ENCODE measurements at places on chromosomes 11 and 22. TPM values are rescaled to one million over a fixed set of nuclear protein-coding genes. Genes with fewer than 3 reads are reported as not detected.

DNA sequence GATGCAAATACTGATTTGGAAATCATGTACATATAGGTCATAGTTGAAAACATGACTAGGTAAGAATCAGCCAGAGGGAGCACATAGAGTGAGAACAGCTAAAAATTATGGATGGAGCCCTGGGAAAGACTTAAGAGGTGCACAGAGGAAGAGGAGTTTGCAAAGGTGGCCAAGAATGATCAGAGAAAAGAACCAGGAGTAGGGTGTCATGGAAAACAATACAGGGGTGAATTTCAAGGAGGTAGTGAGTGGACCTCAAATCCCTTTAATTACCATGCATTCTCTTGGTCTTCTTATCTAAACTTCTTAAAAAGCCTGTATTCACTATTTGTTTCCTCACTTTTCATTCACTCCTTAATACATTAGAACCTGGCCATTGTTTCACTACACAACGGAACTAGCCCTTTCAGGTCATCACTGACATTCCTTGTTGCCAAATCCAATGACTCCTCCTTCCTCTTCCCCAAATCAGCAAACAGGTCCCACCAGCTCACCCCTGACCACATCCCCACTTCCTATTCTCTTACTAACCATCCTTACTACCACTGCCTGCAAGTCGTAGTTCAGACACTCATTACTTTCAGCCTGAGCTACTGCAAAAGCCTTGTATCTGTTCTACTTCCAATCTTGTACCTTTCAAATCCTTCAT, 22.6 kb downstream of the BUD13 start:
- H3K27me3 ChIP-seq: no peaks in the 10 kb centered on the region
- no peak overlapping the region for H3K4me3 ChIP-seq

DNA sequence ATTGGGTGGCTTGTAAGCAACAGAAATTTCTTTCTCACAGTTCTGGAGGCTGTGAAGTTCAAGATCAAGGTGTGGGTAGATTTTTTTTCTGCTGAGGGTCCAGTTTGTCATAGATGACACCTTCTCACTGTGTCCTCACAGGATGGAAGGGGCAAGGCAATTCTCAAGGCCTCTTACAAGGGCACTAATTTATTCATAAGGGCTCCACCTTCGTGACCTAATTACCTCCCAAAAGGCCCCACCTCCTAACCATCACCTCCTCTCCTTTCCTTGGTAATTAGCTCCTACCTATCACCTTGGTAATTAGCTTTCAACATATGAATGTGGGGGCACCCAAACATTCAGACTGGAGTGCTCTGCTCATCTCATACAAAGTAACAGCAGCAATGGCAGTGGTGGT, 92.3 kb upstream of the CD44 start:
- DNase-seq: no peak
- H3K36me3 ChIP-seq: no peaks in the 10 kb centered on the region
- no peaks in the 10 kb centered on the region for H3K4me1 ChIP-seq
- H3K27me3 ChIP-seq: no peaks in the 10 kb centered on the region
- H3K4me3 ChIP-seq: no peak overlapping the region

DNA sequence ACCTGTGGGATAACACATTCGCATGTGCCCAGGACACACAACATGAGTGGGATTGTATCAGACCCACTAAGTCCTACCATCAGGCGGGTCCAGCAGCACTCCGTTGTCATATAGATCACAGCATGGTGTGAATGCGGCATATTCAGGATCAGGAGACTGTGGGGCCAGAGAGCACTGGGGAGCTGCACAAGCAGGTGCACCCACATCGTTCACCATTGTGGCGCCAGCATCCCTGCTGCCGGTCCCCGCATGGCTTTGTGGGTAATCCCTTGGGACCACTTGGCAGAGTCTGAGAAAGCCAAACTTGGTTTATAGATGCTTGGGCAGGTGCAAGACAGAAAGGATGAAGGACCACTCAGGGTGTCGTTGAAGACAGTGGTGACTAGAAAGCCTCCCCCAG, 201.6 kb upstream of the B3GAT1 start:
- H3K4me1 ChIP-seq: no peaks in the 10 kb centered on the region
- DNase-seq: no peak
- no peaks in the 10 kb centered on the region for H3K27me3 ChIP-seq
- no peaks in the 10 kb centered on the region for H3K36me3 ChIP-seq

- no peak overlapping the region for H3K4me3 ChIP-seq
- H3K27ac ChIP-seq: no peak overlapping the region
- DNase-seq: no peak
- H3K4me1 ChIP-seq: no peaks in the 10 kb centered on the region
- H3K36me3 ChIP-seq: no peaks in the 10 kb centered on the region
- no peaks in the 10 kb centered on the region for H3K27me3 ChIP-seq
Observed at GRCh38 chr11:74220376-74220775, 49.3 kb downstream of the PPME1 start.

SLC35F2 gene
- total RNA-seq: 7.9 TPM

NXPE2 gene
- total RNA-seq: 0.28 TPM

SMCO4 gene
- 17.0 TPM for total RNA-seq

GRIK4 gene
- 1.8 TPM for total RNA-seq

PGR gene
- total RNA-seq: 88.0 TPM

TP53AIP1 gene
- 0.26 TPM for total RNA-seq
